ENCODE measurements at places on chromosomes 7 and 10.

DNA sequence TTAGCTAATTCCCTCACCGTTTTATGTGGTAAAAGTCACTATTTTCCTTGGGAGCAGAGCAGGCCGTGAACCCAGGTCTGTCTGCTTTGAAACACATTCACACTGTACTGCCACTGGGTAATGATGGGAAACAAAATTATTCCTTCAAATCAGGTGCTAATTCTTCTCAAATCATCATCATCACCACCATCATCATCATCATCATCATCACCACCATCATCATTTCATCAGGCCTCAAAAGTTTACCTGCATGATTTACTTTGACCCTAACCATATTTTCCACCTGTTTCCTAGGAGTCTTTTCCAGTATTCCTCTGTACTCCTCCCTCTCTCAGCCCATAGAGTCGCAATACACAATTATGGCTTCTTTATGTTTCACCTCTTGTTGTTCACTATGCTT is 220.5 kb downstream of the GLI3 start:
- no peak for DNase-seq

- no peak for DNase-seq
Measured at GRCh38 chr7:90666186-90666585, 70.1 kb downstream of the CDK14 start.

- DNase-seq, result no peak
Measured at GRCh38 chr10:69961881-69962745, 90.5 kb upstream of the MACROH2A2 start.

DNA sequence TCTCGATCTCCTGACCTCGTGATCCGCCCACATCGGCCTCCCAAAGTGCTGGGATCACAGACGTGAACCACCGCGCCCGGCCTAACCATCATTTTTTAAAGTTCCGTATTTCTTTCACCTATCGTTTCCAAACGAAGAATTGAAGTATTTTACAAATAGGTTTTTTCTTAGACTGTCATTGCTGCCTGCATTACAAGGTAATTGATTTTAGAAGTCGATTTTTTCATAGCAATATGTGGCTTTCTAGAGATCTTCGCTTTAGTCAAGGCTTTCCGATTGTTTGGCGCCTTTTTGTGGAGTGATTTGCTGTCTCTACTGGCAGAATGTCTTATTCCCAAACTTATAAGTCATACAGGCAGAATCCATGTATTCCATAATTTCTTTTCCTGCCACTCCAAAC is 109.2 kb downstream of the TRIL start:
- DNase-seq, result no peak

- DNase-seq, result no peak
Measured at GRCh38 chr7:112452102-112452888, 2.0 kb downstream of the IFRD1 start.

DNA sequence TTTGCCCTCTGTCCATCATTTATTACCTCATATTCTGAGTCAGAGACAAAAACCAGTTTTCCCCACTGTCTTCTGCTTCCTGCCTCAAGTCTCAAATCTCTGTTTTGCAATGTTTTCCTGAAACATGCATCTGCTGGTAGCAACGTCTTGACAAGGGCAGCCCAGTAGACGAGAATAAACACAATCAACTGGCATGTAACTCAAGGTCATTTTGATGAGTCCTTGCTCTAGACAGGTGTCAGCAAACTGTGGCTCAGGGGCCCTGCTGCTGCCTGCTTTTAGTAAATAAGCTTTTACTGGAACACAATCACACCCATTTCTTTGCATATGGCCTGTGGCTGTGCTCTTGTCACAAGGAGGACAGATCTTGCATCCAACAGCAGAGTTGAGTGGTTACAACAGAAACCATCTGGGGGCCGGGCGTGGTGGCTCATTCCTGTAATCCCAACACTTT is 59.8 kb downstream of the ITIH5 start:
- DNase-seq, result no peak

- no peak for DNase-seq
Measured at GRCh38 chr7:152489044-152489443, 53.2 kb upstream of the KMT2C start.

GRCh38 chr7:157313645-157314044 is 23.2 kb upstream of the DNAJB6 start:
- DNase-seq, result no peak

GRCh38 chr7:81611805-81612204 is 158.0 kb downstream of the HGF start:
- no peak for DNase-seq

- DNase-seq, result no peak
Measured at GRCh38 chr7:155310425-155311114, 12.9 kb downstream of the INSIG1 start.

GRCh38 chr7:40015790-40016296 is 65.8 kb downstream of the CDK13 start:
- no peak for DNase-seq

DNA sequence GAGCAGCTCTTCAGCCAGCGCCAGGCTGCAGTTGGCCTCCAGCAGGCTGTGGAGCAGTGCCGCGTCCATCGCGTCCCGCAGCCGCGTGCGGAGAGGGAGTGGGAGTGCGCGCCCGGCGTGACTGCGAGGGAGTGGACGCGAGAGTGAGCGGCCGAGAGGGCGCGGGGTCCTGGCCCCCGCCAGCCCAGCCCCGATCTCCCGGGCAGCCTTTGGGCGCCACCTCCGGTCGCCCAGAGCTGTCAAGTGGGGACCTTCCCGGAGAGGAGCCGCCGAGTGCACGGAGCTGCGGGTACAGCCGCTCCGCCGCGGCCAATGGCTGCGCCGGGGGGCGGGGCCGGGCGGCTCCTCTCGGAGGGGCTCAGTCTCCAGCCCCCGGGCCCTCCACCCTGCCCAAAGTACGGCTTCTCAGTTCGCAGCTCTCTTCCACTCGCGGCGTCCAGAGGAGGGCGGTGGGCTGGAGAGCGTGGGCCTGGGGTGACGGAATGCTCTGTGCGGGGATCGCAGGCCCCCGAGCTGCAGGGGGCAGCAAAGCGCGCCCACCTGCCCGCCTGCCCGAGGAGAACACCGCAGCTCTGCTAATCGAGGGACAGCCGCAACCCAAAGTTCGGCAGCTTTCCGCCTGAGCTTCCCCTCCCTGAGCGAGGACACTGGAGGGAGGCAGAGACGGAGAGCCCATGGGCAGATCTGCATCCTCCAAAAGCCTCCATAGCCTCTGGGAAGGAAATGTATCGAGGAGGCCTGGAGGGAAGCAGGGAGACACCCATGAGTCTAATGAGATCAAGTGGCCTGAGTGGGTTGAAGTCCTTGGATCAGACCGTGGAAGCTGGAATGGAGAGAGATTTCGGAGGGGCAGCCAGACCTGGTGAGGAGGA is at the start of gene CRHR2:
Gene CRHR2 (minus strand): TSS at position 245 of the 872 bp plus-strand sequence. CDS start 176 bp downstream, at position 69.
- DNase-seq, result no peak

DNA sequence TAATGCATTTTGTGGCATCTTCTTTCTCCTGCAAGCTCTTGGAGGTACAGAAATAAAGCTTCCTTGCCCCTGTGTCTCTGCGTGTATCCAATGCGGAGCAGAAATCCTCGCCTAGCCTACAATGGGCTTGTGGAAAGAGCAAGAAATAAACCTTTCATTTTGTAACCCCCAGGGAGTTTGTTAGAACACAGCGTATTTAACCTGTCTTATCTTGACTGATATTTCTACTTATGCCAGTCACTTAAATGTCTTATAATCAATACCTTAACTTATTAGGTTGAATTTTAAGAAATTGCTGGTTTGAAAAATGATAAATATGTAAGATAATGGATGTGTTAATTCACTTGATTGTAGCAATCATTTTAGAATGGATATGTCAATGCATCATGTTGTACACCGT is 629.8 kb upstream of the IGFBP3 start:
- no peak for DNase-seq

- no peak for DNase-seq
Measured at GRCh38 chr10:76631884-76632766, 1005.5 kb downstream of the KCNMA1 start.

- DNase-seq, result no peak
Measured at GRCh38 chr10:109126541-109126940, 796.8 kb downstream of the XPNPEP1 start.

- DNase-seq, result no peak
Measured at GRCh38 chr10:125444790-125445189, 238.2 kb downstream of the TEX36 start.

DNA sequence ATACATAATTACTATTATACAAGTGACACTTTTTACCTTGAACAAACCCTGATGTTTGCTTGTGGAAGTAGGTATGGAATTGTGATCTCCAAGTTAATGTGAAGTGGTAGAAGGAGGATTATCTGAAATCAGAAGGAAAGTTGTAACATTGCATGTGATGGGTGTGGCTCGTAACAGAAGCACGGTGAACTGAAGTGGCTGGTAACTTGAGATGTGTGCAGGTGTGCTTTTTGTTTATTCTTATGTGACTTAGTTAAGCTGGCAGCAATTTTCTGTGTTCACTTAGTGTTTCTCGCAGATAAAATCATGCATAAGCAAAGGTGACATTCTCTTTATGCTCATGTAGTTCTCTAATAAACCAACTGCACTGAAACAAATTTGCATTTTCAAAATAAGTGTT is 82.3 kb downstream of the ZEB1 start:
- no peak for DNase-seq

DNA sequence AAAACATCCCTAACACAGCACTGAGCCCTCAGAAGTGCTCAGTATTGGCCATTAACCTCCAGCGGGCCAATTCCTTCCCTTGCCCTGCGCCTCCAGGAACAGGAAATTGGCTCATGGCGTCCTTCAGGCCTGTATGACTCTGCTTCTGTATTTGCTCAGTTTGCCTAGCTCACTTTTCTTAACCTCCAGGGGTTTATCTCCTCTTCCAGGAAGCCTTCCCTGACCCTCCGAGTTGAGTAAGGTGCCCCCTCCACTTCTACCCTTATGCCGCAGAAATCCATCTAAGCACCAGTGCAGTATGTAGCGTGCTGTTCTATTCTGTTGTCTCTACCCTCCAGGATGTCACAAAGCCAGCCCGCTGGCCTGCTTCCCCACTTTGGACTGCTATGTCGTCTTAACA is 1.1 kb upstream of the SFXN4 start:
- DNase-seq, result no peak

- DNase-seq, result no peak
Measured at GRCh38 chr10:8614054-8614565, 559.6 kb downstream of the GATA3 start.

DNA sequence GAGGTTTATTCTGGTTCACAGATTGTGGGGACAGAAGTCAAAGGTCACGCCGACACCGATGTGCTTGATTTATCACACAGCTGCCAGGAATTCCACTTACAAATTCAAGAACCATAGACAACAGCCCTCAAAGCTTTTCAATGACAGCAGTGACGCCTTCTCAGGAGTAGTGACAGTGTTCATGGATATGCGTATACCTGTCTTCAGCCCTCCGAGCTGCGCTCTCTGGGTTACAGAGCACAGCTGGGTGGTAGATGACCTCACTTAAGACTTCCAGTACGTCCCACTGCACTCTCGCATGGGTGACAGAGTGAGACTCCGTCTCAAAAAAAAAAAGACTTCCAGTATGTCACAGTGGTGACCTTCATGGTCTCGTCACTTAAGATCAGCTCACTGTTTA is 108.5 kb downstream of the TCERG1L start:
- no peak for DNase-seq

- DNase-seq, result peak; percentile 65
Measured at GRCh38 chr10:3111621-3112163, 44.3 kb downstream of the PFKP start.

GRCh38 chr10:92593619-92594588 is 974 bp downstream of the KIF11 start:
- no peak for DNase-seq

DNA sequence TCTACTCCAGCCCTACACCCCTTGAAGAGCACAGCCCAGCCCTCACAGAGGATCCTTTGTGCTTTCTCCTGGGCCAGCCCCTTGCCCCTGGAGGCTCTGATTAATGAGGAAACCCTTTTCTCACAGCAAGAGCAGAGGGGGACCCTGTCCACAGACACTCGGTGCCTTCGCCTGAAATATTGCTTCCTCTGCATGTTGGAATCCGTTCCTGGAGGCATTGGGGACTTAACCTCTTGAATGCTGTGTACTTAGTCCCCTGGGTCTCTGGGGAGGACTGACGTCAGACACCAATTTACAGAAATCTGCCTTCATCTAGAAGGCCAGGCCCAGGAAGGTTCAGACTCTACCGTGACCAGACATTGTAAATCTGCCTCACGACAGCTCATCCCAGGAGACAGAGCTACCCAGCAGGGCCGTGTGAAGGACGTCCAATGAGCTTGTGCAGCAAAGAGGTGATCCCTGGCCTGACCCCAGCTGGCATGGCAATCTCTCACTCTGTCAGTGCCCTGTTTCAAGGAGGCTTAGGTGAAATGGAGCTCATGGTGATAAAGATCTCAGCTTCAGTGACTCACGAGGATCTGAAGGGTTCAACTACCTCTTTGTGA is 8.1 kb upstream of the TMEM72 start:
- DNase-seq, result no peak

DNA sequence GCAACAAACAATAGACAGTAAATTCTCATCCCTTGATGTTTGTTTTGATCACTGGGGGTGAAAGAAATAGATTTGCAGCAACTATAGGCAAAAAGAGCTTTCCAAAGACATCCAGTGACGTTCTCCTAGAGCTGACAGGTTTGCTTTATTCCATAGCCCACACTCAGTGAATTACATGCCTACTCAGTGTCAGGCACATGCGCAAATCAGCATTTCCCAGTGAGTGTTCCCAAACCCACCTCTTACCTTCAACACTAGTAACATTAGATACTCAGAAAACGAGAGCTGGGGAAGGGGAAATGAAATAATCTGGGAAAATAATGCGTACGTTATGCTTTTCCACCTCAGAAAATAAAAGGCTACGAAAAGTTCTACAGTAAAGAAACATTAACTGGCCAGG is 144.1 kb downstream of the CPEB3 start:
- DNase-seq, result no peak

GRCh38 chr10:125095776-125096175 is 64.6 kb downstream of the CTBP2 start:
- DNase-seq, result no peak

- DNase-seq, result peak; percentile 92
Measured at GRCh38 chr7:143901668-143902331, at the start of gene TCAF1. Gene TCAF1, minus strand, starts transcription at chr7:143902176. Its CDS starts 25,568 bp downstream, at chr7:143876608.

DNA sequence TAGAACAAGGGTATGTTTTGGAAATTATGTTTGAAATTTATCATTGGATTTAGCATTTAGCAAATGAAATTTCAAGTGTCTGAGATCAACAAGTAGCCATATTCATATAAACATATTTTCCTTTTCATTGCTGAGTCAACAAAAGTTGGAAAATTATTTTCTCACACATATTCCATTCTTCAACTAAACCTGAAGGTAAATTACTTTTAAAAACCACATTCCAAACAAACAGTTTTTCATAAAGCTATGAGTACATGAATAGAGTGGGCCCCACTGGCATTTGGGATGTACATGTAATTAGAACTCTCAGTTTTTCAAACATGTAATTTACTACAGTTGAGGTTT is 178.3 kb upstream of the MKLN1 start:
- no peak for DNase-seq

- DNase-seq, result no peak
Measured at GRCh38 chr10:31347705-31348104, 28.7 kb downstream of the ZEB1 start.

- DNase-seq, result no peak
Measured at GRCh38 chr10:73649876-73650536, 5.8 kb downstream of the SYNPO2L start.

DNA sequence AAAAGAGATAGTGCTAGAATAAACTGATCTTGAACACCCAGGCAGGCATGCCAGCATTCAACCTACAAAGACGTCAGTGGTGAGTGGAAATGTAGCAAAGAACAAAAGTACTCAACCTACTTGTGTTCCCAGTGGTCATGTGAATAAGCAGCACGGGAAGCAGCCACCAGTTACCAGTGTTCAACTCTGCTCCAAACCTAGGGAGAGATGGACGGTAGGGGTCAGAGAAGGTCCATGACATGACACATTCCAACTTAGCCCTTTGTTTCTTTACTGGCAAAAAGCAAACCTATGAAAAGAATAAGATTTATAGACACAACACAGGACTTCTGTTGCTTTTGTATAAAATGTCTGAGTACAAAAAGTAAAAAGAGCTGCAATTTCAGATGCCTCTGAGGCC is 511.4 kb downstream of the XPNPEP1 start:
- peak; percentile 14 for DNase-seq

Data from left renal pelvis (tissue), 4 donors.